Naive thymus-derived CD4-positive, alpha-beta T cell (primary cell): ENCODE measurements at places on chromosomes 7 and 10. TPM values are rescaled to one million over a fixed set of nuclear protein-coding genes. Genes with fewer than 3 reads are reported as not detected.

GRCh38 chr7:114412548-114412947 is 2.1 kb upstream of the FOXP2 start:
- H3K27ac ChIP-seq = no peak overlapping the region
- H3K36me3 ChIP-seq = no peaks in the 10 kb centered on the region
- H3K4me1 ChIP-seq = no peaks in the 10 kb centered on the region
- no peaks in the 10 kb centered on the region for H3K27me3 ChIP-seq

GRCh38 chr7:102439963-102440795 is 6.8 kb downstream of the ORAI2 start:
- no peak overlapping the region for H3K27ac ChIP-seq
- H3K4me1 ChIP-seq = no peaks in the 10 kb centered on the region
- H3K36me3 ChIP-seq = no peaks in the 10 kb centered on the region

LRRN3 gene
- total RNA-seq = 216 and 227 TPM in 2 replicates

OR2A5 gene
- not detected for total RNA-seq

- no peak overlapping the region for H3K27ac ChIP-seq
- no peaks in the 10 kb centered on the region for H3K36me3 ChIP-seq
- DNase-seq = no peak
- H3K4me1 ChIP-seq = no peaks in the 10 kb centered on the region
- H3K4me3 ChIP-seq = no peak overlapping the region
Observed at GRCh38 chr7:95517870-95518269, 32.1 kb downstream of the ASB4 start.

- H3K4me3 ChIP-seq = no peak overlapping the region
- H3K36me3 ChIP-seq = peaks cover 5% of the 10 kb centered on the region
- no peak overlapping the region for H3K27ac ChIP-seq
- H3K27me3 ChIP-seq = no peaks in the 10 kb centered on the region
- H3K4me1 ChIP-seq = no peaks in the 10 kb centered on the region
Observed at GRCh38 chr10:44952779-44953231, 6.8 kb upstream of the RASSF4 start.

DNA sequence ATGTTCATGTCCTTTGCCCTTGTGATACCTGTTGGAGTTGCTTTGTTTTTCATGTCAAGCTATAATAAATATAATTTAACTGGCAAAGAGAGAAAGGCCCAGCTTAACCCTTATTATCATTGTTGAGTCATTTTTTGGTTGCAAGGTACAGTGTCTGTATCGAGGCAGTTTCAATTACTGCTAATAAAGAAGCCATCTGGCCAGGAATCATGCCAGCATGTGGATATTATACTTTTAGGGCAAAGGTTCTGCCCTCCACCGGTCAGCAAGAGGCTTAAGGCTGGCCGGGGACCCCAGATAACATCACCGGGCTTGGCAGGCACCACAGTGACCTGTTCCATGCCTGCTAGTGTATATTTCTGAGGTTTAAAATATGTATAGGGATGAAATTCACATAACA is 9.0 kb upstream of the CYP3A4 start:
- no peak for DNase-seq
- no peaks in the 10 kb centered on the region for H3K27me3 ChIP-seq
- no peaks in the 10 kb centered on the region for H3K36me3 ChIP-seq
- no peak overlapping the region for H3K4me3 ChIP-seq
- H3K27ac ChIP-seq = no peak overlapping the region

DNA sequence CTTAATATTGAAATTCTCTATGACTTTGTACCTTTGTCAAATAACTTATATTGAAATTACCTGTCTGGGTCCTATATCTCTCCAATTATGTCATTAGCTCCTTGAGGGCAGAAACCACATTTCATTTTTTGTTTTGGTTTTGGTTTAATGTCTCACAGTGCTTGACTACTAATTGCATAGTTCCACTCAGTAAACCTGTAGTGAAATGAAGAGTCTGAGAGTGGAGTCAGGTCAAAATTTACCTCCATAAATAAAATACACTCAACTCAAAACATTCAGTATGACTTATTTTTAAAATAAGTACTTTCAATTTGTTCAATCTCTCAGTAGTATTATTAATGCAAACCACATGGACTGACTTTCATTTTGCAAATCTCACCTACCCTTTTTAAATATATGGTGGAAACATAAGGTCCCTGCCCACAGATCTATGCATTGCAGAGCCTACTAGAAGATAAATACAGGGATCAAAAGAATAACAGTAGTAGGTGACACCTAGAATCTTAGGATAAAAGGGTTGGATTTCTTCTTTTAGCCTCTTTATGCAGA is 32.5 kb downstream of the PDE1C start:
- no peak overlapping the region for H3K27ac ChIP-seq
- H3K27me3 ChIP-seq = no peaks in the 10 kb centered on the region
- no peak for DNase-seq
- no peak overlapping the region for H3K4me3 ChIP-seq

- H3K27me3 ChIP-seq = no peaks in the 10 kb centered on the region
- H3K36me3 ChIP-seq = no peaks in the 10 kb centered on the region
- no peak overlapping the region for H3K4me3 ChIP-seq
- no peak for DNase-seq
Observed at GRCh38 chr7:45015313-45015712, 15.3 kb downstream of the CCM2 start.

GRCh38 chr7:112630565-112630964 is 149.8 kb downstream of the LSMEM1 start:
- no peak overlapping the region for H3K27ac ChIP-seq
- no peak overlapping the region for H3K4me3 ChIP-seq
- no peak for DNase-seq
- H3K27me3 ChIP-seq = no peaks in the 10 kb centered on the region

DNA sequence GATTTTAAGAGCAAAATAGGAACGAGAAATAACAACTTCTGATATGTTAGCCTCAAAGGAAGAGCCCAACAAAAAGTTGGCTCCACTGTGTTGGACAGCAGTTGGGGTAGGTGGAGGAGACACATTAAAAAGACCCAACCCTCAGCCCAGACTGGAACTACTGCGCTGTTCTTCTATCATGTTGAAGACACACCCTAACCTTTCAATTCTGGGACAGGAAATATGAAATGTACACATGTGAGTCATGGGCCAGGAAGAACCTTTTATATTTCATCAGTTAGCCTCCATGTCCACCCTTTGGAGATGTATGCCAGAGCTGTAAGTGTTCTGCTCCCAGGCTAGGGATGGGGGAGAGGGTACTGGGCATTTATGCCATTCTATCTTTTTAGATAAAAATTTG is 22.1 kb downstream of the CLDN12 start:
- no peaks in the 10 kb centered on the region for H3K36me3 ChIP-seq
- no peak overlapping the region for H3K4me3 ChIP-seq
- H3K27ac ChIP-seq = no peak overlapping the region
- no peaks in the 10 kb centered on the region for H3K27me3 ChIP-seq
- DNase-seq = no peak

PAPOLB gene
- total RNA-seq = not detected

DNA sequence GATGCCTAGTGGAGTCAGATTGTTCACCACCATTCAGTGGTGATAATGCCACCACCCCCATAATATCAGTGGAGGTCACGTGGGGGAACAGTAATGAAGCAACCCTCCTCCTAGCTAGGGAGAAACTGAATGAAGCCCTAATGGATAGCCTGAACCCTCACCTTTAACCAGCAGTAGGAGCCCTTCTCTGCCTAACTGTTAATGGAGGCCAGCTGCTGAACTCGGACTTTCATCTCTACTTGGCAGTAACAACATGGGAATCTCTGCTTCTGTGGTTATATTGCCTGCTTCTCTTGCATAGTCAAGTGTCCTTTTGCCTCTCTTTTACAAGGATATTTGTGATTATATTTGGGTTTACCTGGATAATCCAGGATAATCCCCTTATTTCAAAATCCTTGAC is 1097.9 kb downstream of the REEP3 start:
- no peak overlapping the region for H3K4me3 ChIP-seq
- no peaks in the 10 kb centered on the region for H3K27me3 ChIP-seq

GRCh38 chr7:142827951-142828500 is 26.9 kb upstream of the EPHB6 start:
- no peak overlapping the region for H3K4me3 ChIP-seq
- no peaks in the 10 kb centered on the region for H3K36me3 ChIP-seq
- no peak overlapping the region for H3K27ac ChIP-seq
- H3K27me3 ChIP-seq = no peaks in the 10 kb centered on the region
- DNase-seq = no peak

MSMB gene
- total RNA-seq = not detected

DNA sequence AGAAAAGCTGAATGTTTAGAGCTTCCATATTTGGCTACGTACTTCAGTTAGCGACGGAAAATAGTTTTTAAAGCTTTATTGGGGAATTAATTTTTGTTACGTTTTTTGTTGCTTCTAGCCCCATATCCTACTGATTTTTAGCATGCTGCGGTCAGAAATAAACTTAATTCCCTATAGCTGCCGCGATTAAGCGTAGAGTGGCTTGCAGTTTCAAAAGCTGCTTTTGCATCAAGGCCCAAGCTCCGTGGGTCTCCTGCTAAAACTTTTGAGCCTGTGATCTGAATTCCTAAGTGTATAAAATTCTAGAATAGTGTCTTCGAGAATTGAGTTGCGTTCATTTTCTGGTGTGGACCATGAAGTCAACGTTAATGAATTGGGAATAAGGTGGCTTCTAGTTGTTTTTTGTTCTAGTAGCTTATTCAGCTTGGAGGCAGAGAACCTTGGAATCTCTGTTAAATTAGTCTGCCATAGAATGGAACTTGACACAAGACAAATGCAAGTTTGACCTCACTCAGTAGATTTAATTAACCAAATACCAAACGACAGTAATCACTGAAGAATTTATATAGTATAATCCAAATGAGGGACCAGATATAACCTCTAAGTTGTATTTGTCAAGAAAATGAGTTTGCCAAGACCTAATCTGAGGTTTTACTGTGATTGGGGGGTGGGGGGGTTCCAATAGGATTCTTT is 977 bp downstream of the CALU start:
- peak overlapping the region; percentile 85 for H3K27ac ChIP-seq
- peaks cover 13% of the 10 kb centered on the region for H3K4me1 ChIP-seq
- no peak for DNase-seq
- no peaks in the 10 kb centered on the region for H3K27me3 ChIP-seq

FFAR4 gene
- not detected for total RNA-seq

DNA sequence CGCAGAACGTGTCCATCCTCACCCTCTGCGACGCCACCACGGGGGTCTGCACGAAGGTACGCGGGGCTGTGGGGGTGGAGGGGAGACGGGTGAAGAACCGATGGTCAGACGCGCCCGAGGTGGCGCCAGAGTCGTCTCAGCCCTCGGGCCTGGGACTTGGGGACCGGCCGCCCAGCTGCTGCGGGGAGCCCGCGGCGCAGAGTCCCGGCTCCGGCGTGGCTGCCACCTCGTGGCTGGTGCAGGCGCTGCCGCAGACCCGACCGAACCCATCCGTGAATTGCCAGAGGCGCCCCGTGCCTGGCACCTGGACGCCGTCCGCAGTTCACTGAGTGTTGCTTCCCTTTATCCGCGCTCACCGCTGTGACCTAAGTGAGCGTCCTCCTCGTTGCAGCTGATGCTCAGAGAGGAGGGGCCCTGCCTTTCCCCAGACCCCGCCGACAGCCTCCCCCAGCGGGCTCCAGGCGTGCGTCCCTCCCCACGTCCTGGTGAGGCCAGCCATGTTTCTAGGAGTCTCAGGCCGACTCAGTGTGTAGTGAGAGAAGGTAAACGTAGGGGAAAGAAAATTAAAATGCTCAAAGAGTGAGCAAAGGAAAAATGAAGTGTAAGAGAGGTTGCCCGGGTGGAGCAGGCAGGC is 208.7 kb downstream of the PAXIP1 start:
- no peaks in the 10 kb centered on the region for H3K4me1 ChIP-seq
- H3K27me3 ChIP-seq = no peaks in the 10 kb centered on the region
- no peak overlapping the region for H3K4me3 ChIP-seq
- H3K36me3 ChIP-seq = no peaks in the 10 kb centered on the region
- DNase-seq = no peak

SORCS1 gene
- total RNA-seq = not detected

HKDC1 gene
- 4.4 TPM for total RNA-seq

GRCh38 chr7:88300401-88300945 is 6.2 kb downstream of the STEAP4 start:
- no peaks in the 10 kb centered on the region for H3K4me1 ChIP-seq
- H3K4me3 ChIP-seq = no peak overlapping the region
- DNase-seq = no peak
- H3K27me3 ChIP-seq = no peaks in the 10 kb centered on the region
- H3K27ac ChIP-seq = no peak overlapping the region

GRCh38 chr10:56298941-56299340 is 62.1 kb downstream of the ZWINT start:
- DNase-seq = no peak
- H3K27ac ChIP-seq = no peak overlapping the region
- no peaks in the 10 kb centered on the region for H3K27me3 ChIP-seq
- no peaks in the 10 kb centered on the region for H3K4me1 ChIP-seq

DNA sequence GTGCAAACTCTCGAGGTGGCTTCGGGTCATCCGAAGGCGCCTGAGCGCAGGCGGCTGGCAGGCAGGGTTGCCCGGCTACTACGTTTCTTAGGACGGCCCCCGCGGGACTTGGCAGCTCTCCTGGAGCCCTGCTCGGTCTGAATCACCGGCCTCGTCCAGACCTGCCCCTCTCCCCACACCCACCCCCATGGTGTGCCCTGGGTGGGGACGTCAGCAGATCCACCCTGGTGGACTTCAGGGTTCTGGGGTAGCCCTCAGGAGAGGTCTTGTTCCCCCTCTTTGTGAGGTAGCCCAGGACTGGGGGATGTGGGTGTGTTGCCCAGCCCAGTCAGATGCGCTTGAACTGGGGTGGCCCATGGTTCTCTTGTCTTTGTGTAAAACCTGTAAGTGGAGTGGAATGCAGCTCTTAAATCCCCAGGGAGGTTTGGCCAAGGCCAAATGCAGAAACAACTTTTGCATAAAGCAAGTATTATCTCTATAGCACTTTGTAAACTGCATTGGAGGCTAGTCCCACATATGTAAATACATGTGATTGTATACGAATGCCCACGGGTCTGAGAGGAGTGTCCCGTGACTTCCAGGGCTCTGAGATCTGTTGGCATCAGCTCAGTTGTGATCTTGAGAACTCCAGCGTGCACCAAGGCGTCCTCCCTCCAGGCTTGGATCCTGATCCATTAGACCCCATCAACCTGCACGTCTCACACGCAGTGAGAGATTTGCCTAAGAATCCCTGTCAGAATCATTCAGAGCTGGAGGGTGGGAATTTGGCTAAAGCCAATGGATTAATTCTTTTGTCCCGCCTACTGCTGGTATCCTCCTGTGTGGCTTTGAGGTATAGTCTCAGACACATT is 1.8 kb downstream of the PFKFB3 start:
- no peaks in the 10 kb centered on the region for H3K36me3 ChIP-seq
- peak overlapping the region; percentile 69 for H3K4me3 ChIP-seq
- no peak for DNase-seq
- H3K27ac ChIP-seq = no peak overlapping the region
- H3K27me3 ChIP-seq = no peaks in the 10 kb centered on the region

- H3K4me3 ChIP-seq = no peak overlapping the region
- no peak for DNase-seq
- H3K27me3 ChIP-seq = no peaks in the 10 kb centered on the region
- H3K36me3 ChIP-seq = no peaks in the 10 kb centered on the region
- no peak overlapping the region for H3K27ac ChIP-seq
Observed at GRCh38 chr7:112112822-112113255, 93.4 kb downstream of the DOCK4 start.

- no peaks in the 10 kb centered on the region for H3K27me3 ChIP-seq
- H3K4me1 ChIP-seq = no peaks in the 10 kb centered on the region
- H3K36me3 ChIP-seq = no peaks in the 10 kb centered on the region
- H3K27ac ChIP-seq = no peak overlapping the region
Observed at GRCh38 chr10:51010977-51011376, 63.3 kb upstream of the PRKG1 start.
